ENCODE measurements at places on chromosomes 1 and 21.

- DNase-seq, result no peak
Measured at GRCh38 chr1:10161541-10162290, 48.7 kb upstream of the KIF1B start.

DNA sequence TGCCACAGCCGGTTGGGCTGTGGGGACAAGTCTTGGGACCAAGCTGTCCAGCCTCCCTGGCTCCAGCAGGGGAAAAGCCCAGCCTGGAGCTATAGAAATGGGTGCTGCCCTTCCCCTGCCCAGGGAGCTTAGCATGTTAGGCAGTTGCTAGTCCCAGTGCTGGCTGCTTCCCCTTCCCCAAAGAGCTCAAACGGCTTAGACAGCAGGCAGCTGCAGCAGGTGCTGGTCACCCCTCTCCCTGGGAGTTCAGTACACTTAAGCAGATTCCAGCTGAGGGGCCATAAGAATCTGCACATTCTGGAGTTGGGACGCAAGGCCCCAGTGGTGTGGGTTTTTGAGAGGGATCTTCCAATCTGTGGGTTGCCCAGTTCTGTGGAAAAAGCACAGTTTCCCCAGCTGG, 11.1 kb upstream of the REG4 start:
- DNase-seq, result no peak

- DNase-seq, result no peak
Measured at GRCh38 chr1:64337926-64338325, 132.0 kb upstream of the CACHD1 start.

DNA sequence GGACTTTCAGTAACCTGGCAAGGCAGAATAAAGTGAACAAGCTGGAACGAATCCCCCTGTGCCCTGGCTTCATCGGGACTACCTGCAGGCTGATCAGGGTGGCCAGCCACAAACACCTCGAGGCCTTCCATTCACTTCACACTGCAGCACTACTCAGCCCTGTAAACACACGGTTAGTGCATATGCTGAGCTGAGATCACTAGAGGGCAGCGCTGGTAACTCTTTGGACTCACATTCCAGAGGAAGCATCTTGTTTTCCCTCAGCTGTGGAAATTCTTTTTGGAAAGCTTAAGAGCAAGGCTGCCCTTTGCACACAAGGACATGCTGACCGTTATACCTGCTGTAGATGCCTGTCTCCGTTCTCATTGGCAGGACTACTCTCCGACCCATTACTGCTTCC, 32.1 kb downstream of the PCSK9 start:
- DNase-seq, result no peak

- no peak for DNase-seq
Measured at GRCh38 chr1:15684468-15685291, 560 bp downstream of the PLEKHM2 start.

DNA sequence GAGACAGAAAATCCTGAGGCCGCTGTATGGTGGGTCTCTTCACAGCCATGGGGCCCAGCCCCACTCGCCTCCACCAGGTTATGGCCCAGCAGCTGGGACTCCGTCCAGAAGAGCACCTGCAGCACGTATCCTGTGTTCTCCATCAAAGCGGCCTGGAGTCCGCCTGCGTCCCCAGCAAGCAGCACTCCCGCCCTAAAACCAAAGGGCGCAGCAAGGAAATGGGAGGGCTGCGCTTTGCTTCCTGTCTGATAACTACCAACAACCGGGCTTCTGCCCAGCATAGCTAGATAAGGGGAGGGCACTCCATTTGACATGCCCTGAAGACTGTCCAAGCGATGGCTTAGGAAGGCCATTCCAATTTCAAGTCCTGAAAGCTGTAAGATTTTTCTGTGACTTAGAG, 119.9 kb downstream of the KCNJ15 start:
- DNase-seq, result no peak

DNA sequence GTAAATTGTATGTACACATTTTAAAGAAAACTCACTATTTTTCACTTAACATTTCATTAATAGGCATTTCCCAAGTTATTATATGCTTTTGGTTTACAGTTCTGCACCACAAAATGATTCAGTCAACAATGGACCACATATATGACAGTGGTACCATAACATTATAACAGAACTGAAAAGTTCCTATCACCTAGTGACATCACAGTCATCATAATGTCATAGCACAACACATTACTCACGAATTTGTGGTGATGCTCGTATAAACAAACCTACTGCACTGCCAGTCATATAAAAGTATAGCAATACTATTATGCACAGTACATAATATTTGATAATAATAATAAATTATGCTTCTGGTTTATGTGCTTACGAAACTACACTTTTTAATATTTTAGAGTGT, 30.9 kb downstream of the DNAI4 start:
- no peak for DNase-seq

- no peak for DNase-seq
Measured at GRCh38 chr1:114316204-114316603, 162.5 kb upstream of the SYT6 start.

DNA sequence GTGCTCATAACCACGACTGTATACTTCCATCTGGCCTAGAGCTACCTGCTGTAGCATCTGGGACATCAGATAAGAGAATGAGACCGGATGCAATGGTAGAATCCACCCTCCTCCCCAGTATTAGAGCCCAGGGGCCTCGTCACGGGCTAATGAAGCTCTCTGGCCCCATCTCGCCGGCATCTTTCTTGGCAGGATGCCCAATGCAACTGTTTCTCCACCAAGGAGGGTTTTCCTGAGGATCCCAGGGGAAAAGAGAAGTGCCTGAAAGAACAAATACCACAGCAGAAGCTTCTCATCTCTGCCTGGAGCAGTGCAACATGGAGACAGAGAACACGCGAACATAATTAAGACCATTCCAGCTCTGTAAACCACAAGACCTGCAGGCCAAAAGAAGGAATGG, 80.0 kb downstream of the VWA5B1 start:
- DNase-seq, result no peak

DNA sequence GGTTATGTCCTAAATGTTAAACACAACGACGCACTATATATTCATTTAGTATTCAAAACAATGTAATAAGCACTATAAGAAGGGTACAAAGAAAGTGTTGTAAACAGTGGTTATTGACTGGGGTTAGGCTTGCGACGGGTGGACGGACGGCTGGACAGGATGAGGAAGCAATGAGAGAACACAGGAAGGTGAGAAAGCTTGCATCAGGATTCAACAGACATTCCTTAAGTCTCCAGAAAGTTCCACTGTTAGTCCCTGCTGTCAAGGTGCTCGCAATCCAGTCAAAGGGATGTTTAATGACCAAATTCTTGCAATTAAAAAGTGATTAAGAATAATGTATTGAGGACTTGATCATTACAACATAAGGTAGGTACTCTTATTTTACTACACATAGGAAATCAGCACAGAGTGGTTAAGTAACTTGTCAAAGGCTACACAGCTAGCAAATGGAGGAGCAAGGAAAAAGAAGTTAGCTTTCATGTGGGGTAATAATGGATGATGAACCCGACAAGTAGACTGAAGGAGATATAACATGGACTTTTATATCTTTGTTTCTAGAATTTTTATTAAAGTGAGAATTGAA, 994 bp upstream of the ACBD6 start:
- no peak for DNase-seq

- DNase-seq, result no peak
Measured at GRCh38 chr1:218281285-218281684, 3.8 kb upstream of the RRP15 start.

DNA sequence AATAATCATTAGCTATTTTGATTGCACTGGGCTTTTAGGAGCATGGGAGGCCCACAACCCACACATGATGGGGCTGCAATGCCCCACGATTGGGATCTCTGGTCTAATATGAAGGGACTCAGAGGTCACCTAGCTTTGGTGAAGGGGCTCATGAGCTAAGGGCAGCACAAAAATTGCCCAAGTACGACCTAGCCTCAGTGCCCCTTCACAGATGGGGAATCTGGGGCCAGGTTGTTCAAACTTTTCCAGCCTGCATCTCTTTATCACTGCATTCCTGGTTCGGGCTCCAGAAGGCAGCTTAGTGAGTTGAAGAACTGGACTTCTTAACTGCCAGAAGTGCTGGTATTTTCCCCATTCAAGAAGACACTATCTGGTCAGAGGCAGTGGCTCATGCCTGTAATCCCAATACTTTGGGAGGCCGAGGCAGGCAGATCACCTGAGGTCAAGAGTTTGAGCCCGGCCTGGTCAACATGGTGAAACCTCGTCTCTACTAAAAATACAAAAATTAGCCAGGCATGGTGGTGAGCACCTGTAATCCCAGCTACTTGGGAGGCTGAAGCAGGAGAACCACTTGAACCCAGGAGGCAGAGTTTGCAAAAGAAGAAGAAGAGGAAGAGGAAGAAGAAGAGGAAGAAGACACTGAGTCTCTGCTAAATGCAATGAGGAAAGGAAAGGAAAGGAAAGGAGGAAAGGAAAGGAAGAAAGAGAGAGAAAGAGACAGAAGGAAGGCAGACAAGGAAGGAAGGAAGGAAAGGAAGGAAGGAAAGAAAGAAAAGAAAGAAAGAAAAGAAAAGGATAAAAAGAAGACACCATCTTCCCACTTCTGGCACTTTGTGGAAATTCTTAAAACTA, 258.5 kb upstream of the IRF2BP2 start:
- DNase-seq, result no peak

GRCh38 chr1:150146849-150147542, 2.7 kb upstream of the PLEKHO1 start:
- no peak for DNase-seq

All from stimulated activated CD4-positive, alpha-beta T cell treated with anti-CD3 and anti-CD28 coated beads, Interleukin-15, amount 100 ng/mL, for 48 hours (primary cell).